Fibroblast of skin of left biceps (primary cell): ENCODE measurements at places on chromosomes 1 and 21.

GRCh38 chr1:153384958-153385580 is 5.8 kb downstream of the S100A8 start:
- DNase-seq: no peak

- DNase-seq: no peak
Observed at GRCh38 chr1:208243967-208244916, at the start of gene PLXNA2. Gene PLXNA2, minus strand, starts transcription at chr1:208244384. Its CDS starts 26,462 bp downstream, at chr1:208217922.

DNA sequence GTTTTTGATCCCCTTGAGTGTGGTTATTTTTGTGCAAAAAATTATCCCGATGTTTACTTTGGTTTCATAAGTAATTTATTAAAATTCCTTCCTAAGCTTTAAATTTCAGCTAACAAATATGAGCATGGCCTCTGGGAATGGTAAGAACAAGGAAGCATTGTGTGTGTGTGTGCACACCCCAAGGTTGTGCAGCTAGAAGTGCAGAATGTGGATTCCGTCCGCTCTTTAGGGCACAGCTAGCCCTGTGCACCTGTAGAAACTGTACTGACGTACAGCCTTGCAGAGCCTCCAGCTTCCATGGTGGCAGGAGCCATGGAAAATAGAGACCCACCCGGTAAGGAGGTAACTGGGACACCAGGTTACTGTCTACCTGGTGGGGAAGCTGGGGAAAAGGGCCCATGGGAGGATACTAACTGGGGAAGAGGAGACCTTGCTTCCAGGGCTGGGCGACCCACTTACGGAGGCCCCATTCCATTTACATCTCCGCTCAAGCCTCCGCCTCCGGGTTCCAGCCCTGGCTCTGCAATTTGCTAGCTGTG is 54.7 kb downstream of the B3GALT5 start:
- DNase-seq: no peak

DNA sequence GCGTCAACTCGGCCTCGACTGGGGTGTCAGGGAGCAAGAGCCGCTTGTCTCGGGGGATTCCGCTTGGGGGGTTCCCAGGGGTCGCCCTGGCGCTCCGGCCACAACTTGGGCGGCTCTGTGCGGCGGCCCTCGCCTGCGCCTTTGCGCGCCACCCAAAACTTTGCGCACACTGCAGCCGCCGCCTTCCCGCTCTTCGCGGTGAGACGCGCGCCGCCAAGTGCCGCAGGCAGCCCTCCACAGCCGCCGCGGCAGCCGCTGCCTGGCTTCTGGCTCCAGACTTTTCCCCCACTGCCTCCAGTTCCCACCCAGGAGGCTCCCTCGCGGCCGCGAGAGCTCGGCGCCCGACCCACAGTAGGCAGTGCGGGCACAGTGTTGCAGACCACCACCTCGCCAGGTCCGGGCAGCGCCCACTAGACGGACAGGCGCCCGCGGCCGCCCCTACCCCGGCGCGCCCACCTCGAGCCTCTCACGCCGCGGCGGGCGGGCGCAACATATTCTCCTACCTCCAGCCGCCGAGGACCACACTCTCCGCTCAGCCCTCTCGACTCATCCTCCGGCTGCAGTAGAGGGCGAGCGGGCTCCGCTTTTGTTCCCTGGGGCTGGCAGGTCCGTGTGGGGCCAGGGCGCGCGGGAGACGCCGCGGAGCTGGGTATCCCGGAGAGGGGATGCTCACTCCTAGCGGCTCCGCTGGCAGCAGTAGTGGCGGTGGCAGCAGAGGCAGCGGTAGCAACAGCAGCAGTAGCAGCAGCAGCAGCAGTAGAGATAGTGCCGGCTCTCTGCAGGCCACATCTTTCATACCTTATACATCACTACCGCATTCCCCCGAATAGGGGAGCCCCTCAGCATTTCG is 296.6 kb downstream of the OMA1 start:
- DNase-seq: peak; percentile 16

DNA sequence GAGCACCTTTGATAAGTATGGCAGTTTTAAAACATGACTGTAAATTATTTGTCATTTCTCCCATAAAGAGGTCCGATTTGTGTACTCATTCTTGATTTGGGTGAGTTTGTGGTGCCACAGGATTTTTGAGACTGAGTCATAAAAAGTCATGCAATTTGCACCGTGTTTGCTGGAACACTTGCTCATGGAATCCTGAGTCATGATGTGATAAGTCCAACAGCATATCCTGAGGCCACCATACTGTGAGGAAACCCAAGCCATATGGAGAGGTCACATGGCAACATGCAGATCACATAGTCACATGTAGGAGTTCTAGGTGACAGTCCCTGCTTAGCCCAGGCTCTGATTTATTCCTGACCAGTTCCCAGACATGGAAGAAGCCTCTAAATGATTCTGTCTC is 40.8 kb upstream of the PRRX1 start:
- peak; percentile 51 for DNase-seq

DNA sequence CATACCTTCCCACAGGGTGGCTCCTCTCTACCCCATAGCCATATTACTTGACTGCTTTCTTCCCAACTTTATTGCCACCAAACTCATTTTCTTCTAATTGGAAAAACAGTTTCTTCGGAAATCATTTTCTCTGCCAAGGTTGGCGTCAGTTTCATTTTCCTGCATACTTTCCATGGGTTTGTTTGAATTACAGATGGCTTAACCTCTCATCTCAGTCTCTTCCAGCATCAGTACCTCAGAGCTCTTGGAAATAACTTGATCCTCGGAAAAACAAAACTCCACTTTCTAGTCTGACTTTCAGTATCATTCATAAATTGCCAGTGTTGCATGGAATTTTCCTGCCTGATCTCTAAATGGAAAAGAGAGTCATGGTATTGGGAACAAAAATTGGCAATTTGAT is 20.3 kb upstream of the PRDM2 start:
- DNase-seq: no peak

DNA sequence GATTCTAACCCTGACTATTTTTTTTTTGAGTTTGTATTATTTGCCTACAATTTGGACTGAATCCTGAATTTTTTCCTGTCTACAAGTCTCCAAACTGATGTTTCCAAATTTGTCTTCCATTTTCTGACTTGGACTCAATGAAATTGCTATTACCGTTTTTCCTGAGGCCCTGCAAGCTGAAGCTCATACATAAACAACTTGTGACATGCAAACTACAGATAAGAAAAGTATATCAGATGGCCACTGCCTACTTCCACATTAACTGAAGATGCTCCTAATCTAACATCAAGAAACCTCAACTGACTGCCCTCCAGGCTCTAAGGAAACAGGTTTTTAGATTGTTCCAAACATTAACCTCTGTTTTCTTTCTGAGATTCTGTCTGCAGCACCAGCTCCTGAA is 51.1 kb upstream of the KLHDC7A start:
- DNase-seq: no peak

DNA sequence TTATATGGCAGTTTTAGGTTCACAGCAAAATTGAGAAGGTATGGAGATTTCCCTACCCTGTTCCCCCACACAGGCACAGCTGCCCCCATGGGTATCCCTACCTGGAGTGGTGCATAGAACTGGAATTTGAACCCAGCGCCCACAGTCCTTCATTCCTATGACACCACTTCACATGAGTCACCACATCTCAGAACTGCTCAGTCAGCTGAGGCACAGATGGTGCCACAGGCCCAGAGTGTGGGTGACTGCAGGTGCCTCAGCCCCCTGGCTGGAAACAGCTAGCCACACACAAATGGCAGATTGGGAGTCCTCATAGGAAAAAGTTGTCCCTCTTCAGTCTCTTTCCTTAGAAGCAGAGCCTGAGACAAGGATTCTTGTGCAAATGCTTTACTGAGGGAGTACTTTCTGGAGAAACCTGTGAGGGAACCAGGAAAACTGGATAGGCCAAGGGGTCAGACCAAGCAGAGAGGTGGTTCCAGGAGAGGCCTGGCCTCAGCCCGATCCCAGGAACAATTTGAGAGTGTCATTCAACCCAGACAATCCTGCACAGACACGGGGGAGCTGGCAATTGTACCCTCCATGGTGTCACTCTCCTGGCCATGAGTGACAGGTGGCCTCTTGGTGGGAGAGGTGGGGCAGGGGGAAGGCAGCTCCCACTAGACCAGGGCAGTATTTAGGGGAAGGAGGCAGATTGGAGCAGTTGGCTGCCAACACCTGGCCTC is 6.9 kb downstream of the PLA2G2D start:
- no peak for DNase-seq

- DNase-seq: no peak
Observed at GRCh38 chr1:93689521-93690223, 8.0 kb upstream of the BCAR3 start.

GRCh38 chr1:235980976-235981375 is 83.9 kb downstream of the NID1 start:
- DNase-seq: no peak

DNA sequence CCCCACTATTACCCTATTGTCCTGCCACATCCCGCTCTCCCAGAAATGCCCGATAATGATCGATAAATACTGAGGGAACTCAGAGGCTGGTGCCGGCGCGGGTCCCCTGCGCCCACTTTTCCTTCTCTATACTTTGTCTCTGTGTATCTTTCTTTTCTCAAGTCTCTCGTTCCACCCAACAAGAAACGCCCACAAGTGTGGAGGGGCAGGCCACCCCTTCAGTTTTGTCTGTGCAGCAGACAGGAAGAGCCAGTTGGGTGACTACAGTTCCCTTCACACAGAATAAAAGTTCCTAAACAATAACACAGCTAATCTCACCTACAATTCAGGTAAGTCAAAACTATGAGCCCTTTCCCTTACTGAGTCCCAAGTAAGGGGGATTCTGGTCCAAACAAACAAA is 423.7 kb downstream of the SMYD3 start:
- DNase-seq: no peak

DNA sequence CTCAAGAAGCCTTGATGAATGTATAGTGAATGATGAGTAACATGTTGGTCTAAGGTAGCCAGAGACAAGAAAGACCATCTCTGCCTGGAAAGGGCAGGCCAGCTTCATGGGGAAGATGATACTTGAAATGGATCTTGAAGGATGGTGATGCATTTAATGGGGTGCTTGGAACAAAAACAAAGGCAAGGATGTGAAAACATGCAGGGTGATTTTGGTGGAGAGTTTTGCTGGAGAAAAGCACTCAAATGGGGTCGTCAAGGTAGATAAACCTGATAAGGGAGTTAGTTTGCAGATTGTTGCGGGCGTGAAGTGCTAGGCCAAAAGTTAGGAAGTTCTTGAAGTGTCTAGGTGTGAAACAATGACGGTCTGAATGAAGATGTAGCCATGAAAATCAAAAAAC is 205.4 kb downstream of the HLX start:
- DNase-seq: no peak

- no peak for DNase-seq
Observed at GRCh38 chr1:83028467-83028866, 970.5 kb downstream of the TTLL7 start.

- no peak for DNase-seq
Observed at GRCh38 chr1:96416701-96417444, 304.7 kb upstream of the PTBP2 start.

- DNase-seq: no peak
Observed at GRCh38 chr1:175620376-175620775, 123.0 kb downstream of the TNR start.

DNA sequence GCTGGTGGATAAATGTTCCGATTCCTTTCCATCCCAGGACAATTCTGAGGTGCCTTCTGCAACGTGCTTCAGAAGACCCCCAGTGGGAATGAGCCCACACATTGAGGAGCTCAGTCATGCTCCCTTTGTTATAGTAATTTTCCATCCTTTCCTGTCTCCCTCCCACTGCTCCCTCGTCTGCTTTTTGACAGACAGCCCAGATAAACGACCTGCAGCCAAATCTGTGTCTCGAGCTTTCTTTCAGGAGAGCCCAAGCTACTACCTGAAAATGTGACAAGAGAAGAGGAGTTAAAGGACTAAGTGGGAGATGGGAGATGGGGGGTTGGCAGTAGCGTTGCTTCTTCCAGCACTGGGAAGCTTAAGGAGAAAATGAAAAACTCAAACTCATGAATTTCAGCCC is 65.9 kb upstream of the LRRN2 start:
- no peak for DNase-seq

- DNase-seq: no peak
Observed at GRCh38 chr1:225597926-225598575, 54.9 kb downstream of the ENAH start.
